ENCODE measurements at places on chromosomes 5 and 9.

- no peak for DNase-seq
Observed at GRCh38 chr9:84705128-84705527, 35.6 kb downstream of the NTRK2 start.

DNA sequence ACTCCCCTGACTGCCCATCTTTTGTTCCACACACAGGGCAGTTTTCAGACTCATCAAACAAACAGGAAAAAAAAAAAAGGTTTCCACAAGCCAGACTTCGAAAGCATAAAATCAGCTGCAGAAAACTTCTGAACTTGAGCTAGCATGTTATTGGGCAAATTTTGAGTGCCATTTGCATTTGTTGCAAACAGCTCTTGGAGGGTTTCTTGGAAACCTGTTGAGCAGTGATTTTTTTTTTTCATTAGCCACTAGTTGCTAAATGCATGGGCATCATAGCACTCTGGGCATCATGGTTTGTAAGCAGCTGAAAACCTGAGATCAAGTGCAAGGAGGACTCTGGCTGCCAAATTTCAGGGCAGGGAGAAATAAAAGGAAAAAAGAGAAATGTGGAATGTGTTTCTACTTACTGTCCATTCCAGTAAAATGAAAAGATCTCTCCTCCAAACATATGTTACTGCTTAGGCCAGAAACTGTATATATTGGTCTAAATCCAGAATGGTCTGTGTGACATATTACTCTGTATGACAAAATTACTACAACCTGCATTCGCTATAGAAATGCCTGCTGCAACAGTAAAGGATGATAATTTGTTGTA, 85.2 kb upstream of the SMIM23 start:
- DNase-seq, result no peak

DNA sequence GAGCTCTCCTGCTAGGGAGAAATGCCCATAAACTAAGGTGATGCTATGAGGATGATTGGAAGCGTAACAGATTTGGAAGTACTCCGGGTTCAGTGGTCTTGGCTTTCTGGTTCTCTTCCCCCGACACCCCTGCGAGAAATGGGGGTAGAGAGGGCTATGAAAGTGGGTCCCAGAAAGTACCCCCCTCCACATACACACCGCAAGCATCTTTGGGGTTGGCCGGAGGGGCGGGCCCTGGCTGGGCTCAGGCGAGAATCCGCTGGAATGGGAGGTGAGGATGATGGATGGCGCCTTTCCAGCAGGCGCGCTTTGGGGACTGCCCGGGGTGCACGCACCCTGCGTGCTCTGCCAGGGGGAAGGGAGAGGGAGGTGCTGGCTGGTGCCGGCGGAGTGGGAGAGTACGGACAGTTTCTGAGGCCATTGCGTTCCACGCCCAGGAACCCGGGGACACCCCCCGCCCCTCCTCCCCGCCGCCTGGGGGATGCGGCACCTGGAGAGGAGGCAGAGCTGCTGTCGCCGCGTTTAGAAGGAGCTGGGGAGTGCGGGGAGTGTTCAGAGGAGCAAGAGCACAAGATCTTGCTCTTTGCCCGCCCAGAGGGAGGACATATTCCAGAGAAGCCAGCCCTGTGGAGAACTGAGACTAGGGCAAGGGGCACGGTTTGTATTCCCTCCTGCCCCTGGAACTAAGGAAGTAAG, 1.9 kb downstream of the PCSK5 start:
- DNase-seq, result no peak

DNA sequence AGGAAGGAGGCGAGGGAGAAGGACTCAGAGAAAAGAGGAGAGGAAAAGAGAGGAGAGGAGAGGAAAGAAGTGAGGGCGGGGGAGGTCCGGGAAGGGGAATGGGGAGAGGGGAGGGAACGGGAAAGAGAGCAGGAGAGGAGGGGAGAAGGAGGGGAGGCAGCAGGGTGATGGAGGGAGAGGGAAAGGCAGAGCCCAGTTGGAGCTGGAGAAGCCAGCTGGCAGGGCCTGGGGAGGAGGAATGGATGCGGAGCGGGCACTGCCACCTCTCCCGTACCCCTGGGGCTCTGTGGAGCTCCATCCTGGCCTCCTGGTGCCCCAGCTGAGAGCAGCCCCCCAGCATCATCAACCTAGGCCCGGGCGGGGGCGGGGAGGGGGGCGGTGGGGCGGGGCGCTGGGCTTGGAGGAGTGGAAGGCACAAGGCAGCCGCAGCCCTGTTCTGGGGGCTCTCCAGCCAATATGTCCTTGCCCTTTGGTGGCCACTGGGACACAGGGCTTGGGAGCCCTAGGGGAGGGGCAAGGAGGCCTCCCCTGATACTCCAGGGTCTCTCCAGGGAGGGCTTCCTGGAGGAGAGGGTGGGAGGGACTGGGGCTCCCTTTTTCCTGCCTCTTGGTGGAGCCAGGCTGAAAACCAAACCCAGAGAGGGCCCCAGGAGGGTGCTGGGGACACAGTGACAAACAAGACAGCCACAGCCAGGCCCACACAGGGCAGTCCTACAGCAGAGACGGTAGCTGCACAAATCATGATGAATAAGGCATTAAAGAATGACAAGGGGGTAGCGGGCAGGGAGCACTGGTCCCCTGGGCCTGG, 123.7 kb downstream of the C9orf50 start:
- DNase-seq, result no peak

DNA sequence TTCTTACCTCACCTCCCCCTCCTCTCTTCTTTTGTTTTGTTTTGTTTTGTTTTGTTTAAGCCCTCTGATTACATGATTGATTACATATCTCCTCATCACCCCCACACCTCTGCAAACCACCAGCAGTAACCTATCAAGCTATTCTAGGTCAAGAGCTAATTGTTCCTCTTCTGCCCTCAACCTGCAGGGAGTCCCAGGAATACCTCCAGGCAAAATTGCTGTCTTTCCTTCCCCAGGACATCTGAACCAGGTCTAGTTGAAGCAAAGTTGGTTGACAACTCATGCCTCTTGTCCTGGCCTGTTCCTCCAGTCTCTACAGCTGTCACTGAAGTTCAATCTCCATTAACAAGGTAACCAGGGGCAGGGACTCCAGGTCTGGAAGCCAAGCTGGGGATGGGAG, 80.0 kb upstream of the PTGER4 start:
- DNase-seq, result no peak
